ENCODE measurements at places on chromosomes 6 and 20.

DNA sequence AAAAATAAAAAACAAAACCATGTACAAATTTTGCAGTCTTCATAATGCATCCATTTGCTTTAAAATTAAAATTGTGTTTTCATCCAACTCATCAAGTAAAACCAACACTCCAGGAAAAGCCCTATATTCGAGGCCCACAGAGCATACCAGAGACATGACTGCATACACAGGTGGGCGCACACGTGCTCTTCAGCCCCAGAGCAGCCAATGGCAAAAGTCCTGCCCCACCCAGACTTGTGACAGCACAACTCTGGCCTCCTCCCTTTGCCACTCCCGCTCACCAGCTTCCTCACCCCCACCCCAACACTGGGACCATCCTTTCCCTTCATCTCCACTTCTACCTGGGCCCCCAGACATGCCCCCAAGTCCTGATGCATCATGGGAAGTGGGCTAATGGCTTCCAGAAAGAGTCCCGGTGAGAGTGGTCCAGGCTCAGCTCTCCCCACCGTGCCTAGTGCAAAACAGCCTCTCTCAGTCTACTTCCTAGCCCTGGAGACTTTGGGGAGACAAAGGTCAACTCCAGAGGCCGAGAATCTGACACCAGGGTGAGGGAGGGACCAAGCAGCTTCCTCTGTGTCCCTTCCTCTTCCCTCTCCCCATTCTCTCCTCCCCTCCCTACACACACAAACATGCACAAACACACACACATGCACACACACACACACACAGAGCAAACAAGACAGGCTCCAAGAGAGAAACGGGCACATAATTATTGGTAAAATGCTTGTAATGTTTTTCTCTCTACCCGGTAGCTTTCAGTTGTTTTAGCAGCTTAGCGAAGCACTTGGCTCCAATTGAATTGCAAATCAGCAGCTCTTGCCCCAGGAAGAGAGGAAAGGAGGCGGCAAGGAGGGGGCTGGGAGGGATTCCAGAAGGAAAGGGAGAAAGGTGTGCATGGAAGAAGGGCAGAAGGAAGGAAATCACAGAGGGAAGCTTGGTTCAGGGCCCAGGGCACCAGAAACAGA is 14.3 kb downstream of the GRM4 start:
- DNase-seq: no peak

GRCh38 chr6:33142501-33143070 is 49.7 kb downstream of the COL11A2 start:
- no peak for DNase-seq

GRCh38 chr6:119533603-119534279 is 184.2 kb upstream of the MAN1A1 start:
- no peak for DNase-seq

GRCh38 chr20:37251825-37252477 is 9.7 kb downstream of the GHRH start:
- DNase-seq: no peak

GRCh38 chr20:58444746-58445255 is 55.8 kb downstream of the VAPB start:
- no peak for DNase-seq

GRCh38 chr6:3517350-3517749 is 60.5 kb upstream of the SLC22A23 start:
- DNase-seq: no peak
